ENCODE measurements at places on chromosomes 3 and 15.

- DNase-seq = no peak
These were observed 665 bp downstream of the GATM start for GRCh38 chr15:45377609-45378148.

GRCh38 chr3:102447272-102447671 is 12.5 kb downstream of the ZPLD1 start:
- no peak for DNase-seq

DNA sequence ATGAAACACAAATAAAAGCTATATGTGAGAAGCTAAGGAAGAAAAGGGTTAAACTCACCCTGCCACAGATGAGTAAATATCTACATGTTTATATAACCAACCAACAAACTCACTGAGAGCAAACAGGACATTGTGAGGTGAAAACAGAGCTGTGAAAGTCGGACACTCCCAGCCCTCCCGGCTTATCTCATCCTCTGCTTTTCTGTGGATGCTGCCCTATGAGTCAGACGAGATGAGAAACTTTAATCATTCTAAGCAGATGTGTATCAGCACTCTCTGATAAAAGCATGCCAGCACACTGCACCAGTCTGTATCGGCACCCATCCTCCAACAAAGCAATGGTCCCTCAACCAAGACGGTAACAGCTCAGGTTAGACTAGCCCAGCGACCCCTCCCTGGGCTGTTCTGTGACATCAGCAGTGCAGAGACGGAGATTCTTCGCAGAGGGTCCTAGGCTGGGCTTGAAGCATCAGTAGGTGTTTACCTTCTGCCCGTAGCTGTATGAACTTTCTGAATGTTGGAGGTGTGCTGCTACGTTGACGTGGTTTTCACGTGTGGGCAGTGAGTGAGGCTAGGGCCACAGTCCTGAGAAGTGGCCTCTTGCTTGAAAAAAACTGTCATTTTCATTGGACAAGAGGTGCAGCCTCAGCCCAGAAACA is 119.8 kb upstream of the ALDH1A3 start:
- peak; percentile 3 for DNase-seq

DNA sequence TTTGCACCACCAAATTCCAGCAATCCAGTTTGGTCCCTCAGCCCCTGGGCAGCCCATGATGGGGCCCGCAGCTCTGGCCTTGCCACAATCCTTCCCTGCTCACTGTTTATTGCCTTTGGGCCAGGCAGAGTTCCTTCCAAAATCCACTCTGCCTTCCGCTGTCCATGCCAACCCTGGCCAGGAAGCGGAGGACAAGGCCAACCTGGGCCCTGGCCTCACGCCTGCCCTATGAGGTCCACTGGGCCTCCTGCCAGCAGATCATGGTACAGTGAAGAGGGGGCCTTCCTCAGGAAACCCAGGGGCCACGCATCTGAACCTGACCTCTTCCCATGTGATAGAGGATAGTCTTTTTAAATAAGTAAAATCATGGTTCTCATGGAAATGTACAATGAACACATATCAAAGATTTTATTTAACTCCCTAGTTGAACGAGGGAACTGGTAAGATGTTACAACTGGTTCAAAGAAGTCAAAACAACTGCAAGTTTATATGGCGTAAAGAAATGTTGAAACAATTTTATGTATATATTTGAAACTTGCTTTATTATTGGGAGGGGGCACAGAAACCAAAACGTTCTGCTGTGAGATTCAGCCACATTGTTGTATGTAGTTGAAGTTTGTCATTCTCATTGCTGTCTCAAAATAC is 95.8 kb upstream of the TNFAIP8L3 start:
- no peak for DNase-seq

DNA sequence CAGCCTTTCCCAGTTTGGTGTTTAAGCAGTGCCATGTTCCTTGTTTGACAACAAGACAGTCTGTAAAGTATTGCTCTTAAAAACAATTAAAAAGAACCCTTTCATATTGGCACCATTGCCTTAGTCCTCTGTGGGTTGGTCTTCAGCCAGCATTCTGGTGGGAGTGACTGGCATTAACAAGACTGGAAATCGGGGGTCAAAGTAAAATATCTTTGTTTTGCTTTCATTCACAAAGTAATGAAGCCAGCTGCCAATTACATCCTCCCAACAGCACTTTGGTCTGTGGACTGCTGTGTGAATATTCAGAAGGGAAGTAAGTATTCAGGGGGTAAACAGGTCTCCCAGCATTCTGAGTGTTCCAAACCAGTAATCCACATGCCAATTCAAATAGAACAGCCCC is 8.3 kb upstream of the VILL start:
- DNase-seq = no peak
